Stimulated activated CD4-positive, alpha-beta T cell treated with anti-CD3 and anti-CD28 coated beads, Interleukin-1b, Interleukin-23, amount 100 ng/mL, for 1 hour (primary cell): ENCODE measurements at places on chromosomes 2 and 18.

GRCh38 chr18:38909972-38910371, 1344.4 kb upstream of the CELF4 start:
- DNase-seq, result no peak

- DNase-seq, result no peak
Observed at GRCh38 chr18:2515171-2515787, 56.0 kb downstream of the METTL4 start.

DNA sequence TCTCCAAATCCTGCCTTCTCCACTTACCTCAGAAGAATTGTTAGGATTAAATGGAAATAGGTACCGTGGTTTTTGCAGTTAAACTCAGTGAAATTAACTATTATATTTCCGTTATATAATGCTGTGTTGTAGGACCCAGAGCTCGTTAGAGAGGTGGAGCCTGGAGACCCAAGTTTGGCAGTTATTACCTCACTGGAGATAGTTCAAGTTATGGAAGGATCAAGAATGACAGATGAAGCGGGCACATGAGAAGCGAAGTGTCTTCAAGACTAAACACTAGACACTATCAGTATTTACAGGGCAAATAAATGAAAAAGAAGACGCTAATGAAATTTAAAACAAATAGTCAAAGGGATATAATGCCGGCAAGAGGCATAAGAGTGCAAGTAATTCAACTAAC, 866 bp downstream of the CWC22 start:
- DNase-seq, result no peak

DNA sequence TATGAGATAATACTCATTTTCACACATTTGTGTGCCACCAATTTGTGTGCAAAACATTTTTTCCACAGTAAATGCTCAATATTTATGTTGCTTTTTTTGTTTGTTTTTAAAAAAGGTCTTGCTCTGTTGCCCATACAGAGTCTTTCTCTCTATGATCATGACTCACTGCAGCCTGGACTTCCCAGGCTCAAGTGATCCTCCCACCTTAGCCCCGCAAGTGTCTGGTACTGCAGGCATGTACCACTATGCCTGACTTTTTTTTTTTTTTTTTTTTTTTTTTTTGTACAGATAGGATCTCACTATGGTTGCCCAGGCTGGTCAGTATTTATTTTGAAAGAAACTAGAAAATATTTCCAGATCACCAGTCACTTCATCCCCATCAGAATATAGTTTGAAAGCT, 297.8 kb upstream of the GYPC start:
- no peak for DNase-seq

GRCh38 chr2:199458806-199459285, 1.1 kb upstream of the SATB2 start:
- no peak for DNase-seq
